ENCODE measurements at places on chromosomes 6 and 20.

GRCh38 chr20:3815703-3816315 lies 4.5 kb upstream of the AP5S1 start:
- DNase-seq = no peak

GRCh38 chr6:111949546-111949945 lies 76.3 kb upstream of the FYN start:
- DNase-seq = no peak

- no peak for DNase-seq
Measured at GRCh38 chr6:106149472-106150069, 63.4 kb downstream of the PRDM1 start.

DNA sequence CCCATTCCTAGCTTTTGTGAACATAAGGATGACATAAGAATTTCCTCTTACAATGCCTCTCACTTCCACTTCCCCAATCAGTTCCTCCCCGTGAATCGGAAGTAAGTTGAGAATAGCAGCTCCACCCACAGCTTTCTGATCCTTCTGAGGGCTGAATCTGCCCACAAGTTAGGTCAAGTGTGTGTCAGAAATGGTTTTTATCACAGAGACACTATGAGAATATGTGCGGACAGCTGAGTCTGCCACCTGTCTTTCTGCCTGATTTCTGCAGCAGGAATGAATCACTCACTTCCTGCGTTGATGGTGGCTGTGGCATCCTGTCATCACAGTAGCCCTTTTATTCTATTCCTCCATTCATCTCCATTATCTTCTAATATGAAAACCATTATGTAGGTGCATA lies 70.2 kb downstream of the RIN2 start:
- DNase-seq = no peak

DNA sequence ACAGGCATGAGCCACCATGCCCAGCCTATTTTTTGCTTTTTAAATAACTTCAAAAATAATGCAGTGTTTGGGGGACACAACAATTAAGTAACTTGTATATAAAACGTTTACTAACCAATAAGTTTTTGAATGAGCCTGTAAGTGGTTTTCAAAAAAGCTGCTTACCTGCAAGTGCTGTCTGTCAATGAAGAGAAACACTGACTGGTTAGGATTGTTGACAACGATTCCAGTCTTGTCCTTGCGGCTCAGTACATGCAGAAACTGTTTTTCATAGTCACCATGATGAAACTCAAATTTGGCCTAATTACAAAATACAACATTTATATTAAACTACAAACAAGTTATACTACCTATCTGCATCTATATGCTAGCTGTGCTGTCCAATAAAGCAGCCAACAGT lies 10.3 kb downstream of the C6orf62 start:
- no peak for DNase-seq
